Transverse colon (tissue), 4 donors: ENCODE measurements at places on chromosomes 16 and 17.

DNA sequence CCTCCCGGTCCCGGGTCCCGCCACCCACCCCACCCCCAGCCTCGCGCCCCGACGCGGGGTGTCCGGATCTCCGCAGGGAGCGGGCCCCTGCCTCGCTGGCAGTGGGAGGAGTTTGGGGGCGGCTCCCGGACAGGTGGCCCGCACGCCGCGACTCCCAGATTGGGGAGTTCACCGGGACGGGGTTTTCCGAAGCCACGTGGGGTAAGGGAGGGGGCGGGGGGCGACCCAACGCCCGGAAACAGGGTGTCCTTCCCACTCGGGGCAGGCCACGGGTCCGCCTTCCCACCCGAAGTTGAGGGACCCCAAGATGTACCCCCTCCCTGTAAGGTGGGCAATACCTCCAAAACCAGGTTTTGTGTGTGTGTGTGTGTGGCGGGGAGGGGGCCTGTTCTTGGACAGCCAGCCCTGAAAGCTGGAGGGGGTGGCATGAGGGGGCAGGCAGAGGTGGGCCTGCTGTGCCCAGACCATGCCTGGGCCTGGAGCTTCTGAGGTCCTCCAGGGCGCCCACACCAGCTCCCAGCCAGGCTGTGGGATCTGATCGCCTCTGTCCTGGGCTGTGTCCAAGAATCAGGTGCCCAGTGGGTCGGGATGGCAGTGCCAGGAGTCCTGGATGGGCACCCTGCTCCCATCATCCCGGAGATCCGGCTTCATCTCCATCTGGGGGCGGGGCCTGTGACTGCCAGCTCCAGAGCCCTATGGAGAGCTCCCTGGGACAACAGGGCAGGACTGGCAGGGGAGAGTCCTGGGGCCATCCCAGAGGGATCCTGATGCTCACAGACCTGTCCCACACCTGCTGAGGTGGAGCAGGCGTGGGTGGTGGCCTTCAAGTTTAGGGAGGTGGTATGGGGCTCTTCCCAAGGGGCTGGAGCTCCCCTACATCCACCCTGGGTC lies 767 bp downstream of the SYNGR2 start:
- H3K27ac ChIP-seq = peak overlapping the region; percentile 90
- H3K27me3 ChIP-seq = no peaks in the 10 kb centered on the region
- DNase-seq = peak; percentile 85
- peaks cover 40% of the 10 kb centered on the region for H3K4me1 ChIP-seq
- H3K36me3 ChIP-seq = no peaks in the 10 kb centered on the region

- no peaks in the 10 kb centered on the region for H3K27me3 ChIP-seq
- no peak overlapping the region for H3K27ac ChIP-seq
- no peaks in the 10 kb centered on the region for H3K36me3 ChIP-seq
- H3K4me3 ChIP-seq = no peak overlapping the region
Measured at GRCh38 chr16:12166271-12166670, 189.7 kb downstream of the SNX29 start.

DNA sequence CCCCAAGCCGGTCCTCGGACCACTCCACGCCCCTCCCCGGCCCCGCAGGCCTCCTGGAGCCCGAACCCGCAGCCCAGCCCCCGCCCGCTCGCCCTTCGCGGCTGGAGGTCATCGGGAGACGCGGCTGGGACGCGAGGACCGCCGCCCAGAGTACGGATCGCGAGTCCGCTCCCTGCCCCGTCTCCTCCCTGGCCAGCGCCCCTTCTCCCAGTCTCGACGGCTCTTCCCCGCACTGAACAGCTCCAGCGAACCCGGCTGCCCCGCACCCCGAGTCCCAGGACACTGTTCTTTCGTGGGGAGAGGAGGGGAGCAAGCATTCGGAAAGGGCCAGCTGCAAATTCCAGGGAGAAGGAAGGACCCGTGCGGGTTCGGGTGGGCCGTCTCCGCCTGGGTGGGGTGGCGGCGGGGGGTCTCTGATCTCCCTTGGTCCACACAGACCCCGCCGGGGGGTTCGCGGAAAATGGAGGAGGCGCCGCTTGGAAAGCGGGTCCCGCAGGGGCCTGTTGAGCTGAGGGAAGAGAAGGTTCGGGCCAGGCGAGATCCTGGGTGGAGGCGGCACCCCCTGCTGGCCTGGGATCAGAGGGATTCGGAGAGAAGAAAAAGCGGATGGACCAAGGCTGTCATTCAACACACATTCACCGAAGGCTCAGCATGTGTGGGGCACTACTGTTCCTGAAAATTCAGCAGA lies 632 bp upstream of the RTN4RL1 start:
- H3K4me3 ChIP-seq = peak overlapping the region; percentile 33
- no peaks in the 10 kb centered on the region for H3K36me3 ChIP-seq
- peak; percentile 81 for DNase-seq
- H3K4me1 ChIP-seq = peaks cover 32% of the 10 kb centered on the region
- H3K27me3 ChIP-seq = peaks cover 78% of the 10 kb centered on the region
- H3K27ac ChIP-seq = no peak overlapping the region

- H3K4me3 ChIP-seq = no peak overlapping the region
- H3K36me3 ChIP-seq = no peaks in the 10 kb centered on the region
- no peak overlapping the region for H3K27ac ChIP-seq
- peak; percentile 89 for DNase-seq
Measured at GRCh38 chr16:88558457-88559442, 11.5 kb upstream of the ZC3H18 start.

DNA sequence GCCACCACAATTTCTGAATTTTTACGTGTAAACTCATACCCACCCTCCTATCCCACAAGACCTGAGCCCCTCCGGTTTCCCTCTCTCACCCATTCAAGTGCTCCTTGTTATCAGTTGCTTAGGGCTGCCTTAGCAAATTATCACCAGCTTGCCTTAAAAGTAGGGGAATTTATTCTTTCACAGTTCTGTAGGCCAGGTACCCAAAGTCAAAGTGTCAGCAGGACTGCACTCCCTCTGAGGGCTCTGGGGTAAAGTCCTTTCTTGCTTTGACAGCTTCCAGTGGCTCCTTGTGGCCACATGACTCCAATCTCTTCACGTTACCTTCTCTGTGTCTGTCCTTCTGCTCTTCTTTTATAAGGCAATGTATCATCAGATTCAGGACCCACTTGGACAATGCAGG lies 7.9 kb upstream of the TMEM220 start:
- DNase-seq = no peak
- peak overlapping the region; percentile 79 for H3K27ac ChIP-seq
- no peak overlapping the region for H3K4me3 ChIP-seq
- no peaks in the 10 kb centered on the region for H3K27me3 ChIP-seq

DNA sequence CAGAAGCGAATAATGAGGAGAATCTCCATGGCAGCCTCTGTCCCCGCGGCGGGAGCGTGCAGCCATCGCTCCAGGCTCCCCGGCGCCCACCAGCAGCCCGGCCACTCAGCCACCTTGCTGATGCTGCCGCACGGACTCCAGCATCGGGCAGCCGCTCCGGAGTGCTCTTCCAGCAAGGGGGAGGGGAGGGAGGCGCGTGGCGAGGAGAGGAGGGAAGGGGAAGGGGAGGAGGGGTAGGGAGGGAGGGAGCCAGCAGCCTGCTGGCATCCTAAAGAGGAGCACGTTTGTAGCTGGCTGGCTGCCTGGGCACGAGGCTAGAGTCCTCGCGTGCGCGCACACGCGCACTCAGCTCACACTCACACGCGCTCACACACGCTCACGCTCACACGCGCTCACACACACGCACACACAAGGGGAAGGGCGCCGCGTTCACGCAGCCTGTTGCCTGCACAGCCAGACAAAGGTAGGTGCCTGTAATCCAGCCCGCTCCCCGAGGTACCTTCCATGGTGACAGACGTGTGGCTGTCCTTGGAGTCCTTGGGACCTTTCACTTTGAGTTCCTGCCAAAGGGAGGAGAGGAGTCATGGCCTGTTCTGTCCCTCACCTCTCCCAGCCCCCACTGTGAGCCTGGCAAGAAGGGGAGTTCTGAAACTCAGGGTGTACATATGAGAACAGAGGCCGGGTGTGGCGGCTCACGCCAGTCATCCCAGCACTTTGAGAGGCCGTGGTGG lies 82.1 kb downstream of the TIMM22 start:
- no peaks in the 10 kb centered on the region for H3K36me3 ChIP-seq
- no peak overlapping the region for H3K4me3 ChIP-seq
- no peaks in the 10 kb centered on the region for H3K27me3 ChIP-seq
- H3K27ac ChIP-seq = no peak overlapping the region

- H3K27ac ChIP-seq = no peak overlapping the region
- no peak for DNase-seq
- no peak overlapping the region for H3K4me3 ChIP-seq
- no peaks in the 10 kb centered on the region for H3K36me3 ChIP-seq
Measured at GRCh38 chr17:70961341-70961740, 792.0 kb downstream of the KCNJ2 start.

DNA sequence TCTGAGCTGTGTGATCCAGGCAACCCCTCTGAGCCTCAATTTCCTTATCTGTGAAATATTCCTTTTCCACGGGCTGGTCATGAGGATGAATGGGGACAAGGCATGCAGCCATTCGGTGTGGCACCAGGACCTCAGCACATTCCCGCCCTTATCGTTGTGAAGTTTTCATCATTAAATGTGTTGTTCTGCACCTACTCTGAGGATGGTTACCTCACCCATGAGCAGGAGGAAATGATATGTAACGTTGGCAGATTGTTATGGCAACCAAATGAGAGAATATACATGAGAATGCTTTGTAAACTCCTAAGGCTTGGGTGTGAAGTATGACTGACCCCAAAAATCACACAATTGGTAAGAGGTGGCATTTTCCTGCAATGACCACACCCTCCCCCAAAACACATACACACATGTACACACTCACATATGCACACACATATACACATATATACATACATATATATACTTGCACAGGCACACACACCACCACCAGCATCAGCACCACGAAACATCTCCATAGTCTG lies 39.5 kb downstream of the SMARCE1 start:
- no peak overlapping the region for H3K4me3 ChIP-seq
- no peaks in the 10 kb centered on the region for H3K36me3 ChIP-seq
- H3K27me3 ChIP-seq = no peaks in the 10 kb centered on the region
- no peak overlapping the region for H3K27ac ChIP-seq
- DNase-seq = no peak

- no peaks in the 10 kb centered on the region for H3K4me1 ChIP-seq
- peaks cover 20% of the 10 kb centered on the region for H3K27me3 ChIP-seq
- H3K36me3 ChIP-seq = no peaks in the 10 kb centered on the region
- H3K4me3 ChIP-seq = no peak overlapping the region
Measured at GRCh38 chr16:16868727-16869126, 489.8 kb downstream of the NPIPA7 start.

DNA sequence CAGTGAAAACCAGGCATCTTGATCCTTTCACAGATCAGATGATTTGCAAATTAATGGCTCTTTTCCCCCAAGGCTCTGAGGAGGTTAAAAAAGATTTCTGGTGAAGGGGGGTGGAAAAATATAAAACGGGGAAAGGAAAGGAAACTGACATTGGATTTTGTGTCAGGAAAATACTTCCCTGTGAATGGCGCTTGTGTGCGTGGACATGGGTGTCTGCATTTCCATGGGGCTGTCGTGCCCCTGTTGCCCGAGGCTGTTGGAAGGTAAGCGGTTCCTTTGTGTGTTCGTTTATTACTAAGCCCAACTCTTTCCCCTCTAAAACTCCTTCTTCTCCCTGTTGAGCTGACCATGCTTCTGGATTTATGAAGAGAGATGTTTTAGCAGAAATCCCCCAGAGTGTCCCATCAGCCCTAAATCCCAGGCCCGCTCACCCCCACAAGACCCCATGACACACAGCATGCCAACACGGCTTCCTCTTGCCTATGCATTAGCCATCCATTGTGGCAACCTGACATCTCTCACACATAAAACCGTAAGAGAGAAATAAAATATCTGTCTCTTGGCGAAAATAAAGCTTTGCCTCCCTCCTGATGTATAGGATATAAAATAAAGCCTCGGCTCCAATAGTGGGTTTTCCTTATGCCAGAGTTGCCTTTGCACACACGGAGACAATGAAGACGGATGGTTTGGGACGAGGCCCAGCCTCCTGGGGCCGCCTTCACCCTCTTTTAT lies 7.3 kb upstream of the LHX1 start:
- no peak overlapping the region for H3K4me3 ChIP-seq
- H3K27ac ChIP-seq = no peak overlapping the region
- DNase-seq = no peak

DNA sequence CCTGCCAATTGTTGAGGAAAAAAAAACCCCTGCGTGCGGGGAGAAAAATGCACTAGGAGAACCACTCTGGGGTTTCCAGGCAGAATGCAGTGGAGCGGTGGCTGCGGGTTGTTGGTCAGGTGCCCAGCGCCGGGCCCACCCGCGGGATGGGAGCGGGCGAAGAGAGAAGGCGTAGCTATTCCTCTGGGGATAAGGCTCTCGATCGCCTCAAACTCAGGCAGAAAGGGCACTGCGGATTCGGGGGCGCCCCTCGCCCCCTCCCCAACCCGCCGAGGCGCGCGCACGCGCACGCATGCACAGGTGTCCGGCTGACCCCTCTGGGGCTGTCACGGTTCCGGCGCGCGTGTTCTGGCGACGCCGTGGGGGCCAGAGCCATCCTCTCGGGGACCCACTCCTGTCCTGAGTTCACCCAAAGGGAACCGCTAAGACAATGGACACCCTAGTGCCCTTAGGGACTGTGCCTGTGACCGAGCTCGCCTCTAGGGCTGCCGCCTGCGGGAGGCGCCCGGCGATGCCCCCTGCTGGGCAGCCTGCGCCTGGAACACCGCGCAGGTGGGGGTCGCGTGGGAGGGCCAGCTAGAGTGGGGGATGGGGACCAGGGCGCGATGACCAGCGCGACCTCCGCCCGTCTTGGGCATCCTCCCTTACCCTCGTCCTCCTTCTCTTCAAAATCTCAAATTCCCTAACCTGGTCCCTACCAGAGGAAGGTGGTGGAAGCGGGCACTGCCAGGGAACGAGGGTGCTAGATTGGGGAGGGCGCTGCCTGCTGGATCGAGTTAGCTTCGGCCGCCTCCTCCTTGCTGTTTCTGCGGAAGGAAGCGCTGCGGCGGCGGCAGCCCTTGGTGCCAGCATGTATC lies 14.4 kb upstream of the CBX8 start:
- H3K36me3 ChIP-seq = no peaks in the 10 kb centered on the region
- H3K4me3 ChIP-seq = no peak overlapping the region
- H3K27ac ChIP-seq = no peak overlapping the region
- peaks cover 99% of the 10 kb centered on the region for H3K27me3 ChIP-seq
- peaks cover 25% of the 10 kb centered on the region for H3K4me1 ChIP-seq
- no peak for DNase-seq

DNA sequence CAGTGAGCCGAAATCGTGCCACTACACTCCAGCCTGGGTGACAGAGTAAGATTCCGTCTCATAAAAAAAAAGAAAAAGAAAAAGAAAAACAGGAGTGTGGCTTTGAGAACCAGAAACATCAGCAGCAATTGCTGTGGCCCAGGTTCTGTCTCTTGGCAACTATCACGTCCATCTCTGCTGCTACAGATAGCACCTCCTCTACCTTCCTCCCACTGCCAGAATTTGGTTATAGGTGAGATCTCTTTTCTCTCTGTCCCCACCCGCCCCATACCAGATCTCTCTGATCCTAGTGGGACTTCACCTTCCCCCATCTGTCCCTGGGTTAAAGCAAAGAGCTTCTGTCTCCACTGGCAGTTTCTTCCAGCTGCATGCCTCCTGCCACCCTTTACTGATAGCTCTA lies 3.1 kb downstream of the TLCD2 start:
- H3K4me3 ChIP-seq = no peak overlapping the region
- H3K36me3 ChIP-seq = peaks cover 5% of the 10 kb centered on the region
- H3K4me1 ChIP-seq = peaks cover 26% of the 10 kb centered on the region
- DNase-seq = no peak
- no peaks in the 10 kb centered on the region for H3K27me3 ChIP-seq
- H3K27ac ChIP-seq = no peak overlapping the region
